Effector memory CD4-positive, alpha-beta T cell (primary cell): ENCODE measurements at places on chromosomes 7 and 10.

DNA sequence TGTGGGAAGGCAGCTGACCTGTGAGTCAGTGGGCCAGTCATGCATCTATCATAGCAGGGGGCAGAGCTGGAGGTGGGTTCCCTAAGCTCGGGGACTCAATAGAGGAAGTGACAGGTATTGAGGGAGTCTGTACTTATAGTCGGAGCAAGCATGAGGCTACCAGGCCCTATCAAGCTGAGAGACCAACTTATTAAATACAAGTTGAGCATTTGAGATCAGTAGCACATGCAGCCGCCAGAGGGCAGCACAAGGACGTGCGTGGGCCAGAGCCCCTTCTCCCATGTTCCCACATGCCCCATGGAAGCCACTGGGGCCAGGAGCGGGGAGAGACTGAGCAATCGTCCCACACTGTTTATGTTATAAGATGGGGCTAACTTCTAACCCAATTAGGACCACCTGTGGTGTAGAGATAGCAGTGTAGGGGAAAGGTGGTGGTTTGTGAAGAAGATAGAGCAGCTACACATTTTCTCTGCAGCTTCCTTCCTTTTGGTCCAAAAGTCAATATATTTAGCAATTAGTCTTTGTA is 13.0 kb upstream of the STK31 start:
- peak; percentile 38 for DNase-seq

- DNase-seq = peak; percentile 11
Measured at GRCh38 chr10:3972460-3973301, 187.7 kb upstream of the KLF6 start.

DNA sequence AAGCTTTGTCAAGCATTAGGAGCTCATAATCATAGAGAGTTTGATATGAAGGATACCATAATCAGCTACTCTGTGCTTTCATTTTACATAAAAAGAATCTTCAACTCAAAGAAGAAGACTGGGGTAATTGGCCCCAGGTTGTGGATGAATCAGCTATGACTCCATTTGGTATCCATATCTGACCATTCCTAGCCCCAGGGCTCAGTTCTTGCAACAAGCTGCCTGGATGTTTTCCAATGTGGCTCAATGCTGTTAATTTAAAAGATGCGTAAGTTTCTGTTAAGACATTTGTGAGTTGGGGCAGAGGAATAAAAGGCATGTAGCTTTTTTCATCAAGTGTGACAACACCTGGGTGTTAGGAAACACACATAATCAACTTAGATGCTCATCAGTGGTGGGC is 951.1 kb downstream of the NRG3 start:
- no peak for DNase-seq

- DNase-seq = no peak
Measured at GRCh38 chr7:105130048-105130447, 116.0 kb downstream of the KMT2E start.

DNA sequence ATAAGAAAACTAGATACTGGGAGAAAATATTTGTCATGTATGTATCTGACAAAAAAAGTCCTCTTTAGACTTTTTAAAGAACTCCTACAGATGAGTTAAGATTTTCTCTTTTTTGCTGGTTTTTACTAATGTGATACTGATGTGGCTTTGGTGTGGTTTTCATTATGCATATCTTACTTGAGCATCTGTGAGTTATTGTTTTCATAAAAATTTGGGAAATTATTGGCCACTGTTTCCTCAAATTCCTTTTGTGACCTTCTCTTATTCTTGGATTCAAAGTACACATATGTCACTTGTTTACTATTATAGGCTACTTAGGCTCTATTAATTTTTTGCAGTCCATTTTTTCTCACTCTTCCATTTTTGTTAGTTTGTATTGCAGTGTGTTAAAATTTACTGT is 89.0 kb downstream of the PPP1R9A start:
- no peak for DNase-seq

DNA sequence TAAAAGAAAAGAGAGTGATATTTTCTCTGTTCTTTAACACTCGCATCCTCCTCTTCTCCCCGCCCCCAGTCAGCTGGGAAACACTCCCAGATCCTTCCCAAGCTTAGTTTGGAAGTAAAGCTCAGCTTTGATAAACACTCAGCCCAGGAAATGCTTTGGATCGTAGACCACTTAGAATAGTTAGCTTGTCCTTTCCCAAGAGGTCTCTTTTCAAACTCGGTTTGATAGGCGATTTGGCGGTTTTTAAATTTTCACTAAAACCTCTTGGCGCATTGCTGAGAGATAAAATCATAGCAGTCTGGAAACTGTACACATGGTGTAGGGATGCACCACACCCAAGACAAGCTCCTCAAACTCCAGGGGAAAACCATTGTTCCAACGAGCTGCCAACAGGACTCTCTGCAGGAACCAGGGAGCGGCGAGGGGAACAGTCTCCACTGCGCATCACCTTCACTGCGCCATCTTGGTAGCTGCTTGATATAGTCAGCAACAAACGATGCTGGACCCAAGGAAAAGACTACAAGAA is 22.3 kb downstream of the SMURF1 start:
- DNase-seq = no peak

DNA sequence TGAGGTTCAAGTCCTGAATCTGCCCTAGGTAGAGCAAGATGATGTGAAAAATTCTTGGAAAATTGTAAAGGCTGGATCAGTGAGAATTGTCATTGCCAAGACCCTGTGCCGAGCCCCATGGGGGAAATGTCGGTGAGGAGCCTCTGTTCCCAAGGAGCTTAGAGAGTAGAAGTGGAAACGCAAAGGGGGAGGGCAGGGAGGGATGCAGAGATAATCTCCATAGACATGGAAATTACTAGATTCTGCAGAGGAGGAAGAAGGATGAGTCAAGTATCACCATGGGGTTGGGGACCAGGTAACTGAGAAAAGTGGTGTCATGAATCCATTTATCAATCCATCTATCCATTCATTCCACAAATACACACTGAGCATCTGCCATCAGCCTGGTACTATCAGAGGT is 26.0 kb downstream of the DUSP5 start:
- DNase-seq = no peak

DNA sequence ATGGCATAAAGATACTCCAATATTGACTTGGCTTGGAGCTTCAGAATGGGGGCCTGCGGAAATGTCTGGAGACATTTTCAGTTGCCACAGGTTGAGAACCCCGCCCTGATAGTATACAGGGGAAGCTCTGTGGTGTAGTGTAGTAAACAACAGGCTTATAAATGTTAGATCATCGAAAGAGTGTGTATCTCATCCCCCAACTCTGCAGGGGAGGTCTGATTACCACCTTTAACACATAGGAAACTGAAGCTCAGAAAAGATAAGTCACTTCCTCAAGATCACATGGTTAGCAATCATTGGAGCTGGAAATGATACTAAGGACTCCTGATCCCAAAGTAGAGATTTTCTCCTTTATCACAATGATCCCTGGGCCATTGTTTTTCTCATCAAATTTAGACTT is 144.5 kb upstream of the BMPER start:
- no peak for DNase-seq

DNA sequence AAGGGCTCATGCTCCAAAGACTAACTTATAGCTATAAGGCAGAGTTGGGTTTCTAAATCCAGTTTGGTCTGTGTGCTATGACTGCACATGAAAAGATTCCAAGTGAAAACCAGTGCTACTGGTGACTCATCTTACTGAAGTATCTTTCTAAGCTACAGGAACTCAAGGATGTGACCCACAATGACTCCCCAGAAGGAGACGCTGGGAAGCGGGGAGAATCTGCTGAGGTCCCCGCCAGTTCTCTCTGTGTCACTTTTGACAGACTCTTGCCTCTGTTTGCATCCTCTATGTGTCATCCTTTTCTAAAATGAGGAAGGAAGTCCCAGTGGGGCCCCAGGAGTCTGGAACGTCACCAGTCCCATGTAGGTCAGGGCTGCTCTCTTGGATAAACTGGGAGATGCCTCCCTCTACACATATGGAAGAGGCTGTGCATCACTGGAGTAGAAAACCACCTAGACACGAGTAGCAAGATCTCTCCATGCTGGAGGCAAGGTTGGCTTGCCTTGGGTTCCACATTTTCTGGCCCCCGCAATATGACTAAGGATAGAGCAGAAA is 28.8 kb upstream of the GPR26 start:
- DNase-seq = no peak

DNA sequence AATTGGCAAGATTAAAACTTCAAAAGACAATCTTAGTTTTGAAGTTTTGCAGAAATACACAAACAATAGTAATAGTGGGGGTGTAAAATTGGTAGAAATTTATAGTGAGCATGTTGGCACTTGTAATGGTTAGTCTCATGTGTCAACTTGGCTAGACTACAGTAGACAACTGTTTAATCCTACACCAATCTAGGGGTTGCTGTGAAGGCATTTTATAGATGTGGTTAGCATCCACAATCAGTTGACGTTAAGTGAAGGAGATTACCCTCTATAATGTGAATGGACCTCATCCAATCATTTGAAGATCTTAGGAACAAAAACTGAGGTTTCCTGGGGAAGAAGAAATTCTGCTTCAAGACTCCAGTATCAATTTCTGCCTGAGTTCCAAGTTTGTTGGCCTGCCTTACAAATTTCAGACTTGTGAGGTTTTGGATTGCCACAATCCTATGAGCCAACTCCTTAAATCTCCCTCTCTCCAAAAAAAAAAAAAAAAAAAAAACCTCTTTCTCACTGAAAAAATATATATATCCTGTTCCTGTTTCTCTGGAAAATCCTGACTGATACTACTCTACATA is 531.6 kb upstream of the IGFBP3 start:
- DNase-seq = no peak

DNA sequence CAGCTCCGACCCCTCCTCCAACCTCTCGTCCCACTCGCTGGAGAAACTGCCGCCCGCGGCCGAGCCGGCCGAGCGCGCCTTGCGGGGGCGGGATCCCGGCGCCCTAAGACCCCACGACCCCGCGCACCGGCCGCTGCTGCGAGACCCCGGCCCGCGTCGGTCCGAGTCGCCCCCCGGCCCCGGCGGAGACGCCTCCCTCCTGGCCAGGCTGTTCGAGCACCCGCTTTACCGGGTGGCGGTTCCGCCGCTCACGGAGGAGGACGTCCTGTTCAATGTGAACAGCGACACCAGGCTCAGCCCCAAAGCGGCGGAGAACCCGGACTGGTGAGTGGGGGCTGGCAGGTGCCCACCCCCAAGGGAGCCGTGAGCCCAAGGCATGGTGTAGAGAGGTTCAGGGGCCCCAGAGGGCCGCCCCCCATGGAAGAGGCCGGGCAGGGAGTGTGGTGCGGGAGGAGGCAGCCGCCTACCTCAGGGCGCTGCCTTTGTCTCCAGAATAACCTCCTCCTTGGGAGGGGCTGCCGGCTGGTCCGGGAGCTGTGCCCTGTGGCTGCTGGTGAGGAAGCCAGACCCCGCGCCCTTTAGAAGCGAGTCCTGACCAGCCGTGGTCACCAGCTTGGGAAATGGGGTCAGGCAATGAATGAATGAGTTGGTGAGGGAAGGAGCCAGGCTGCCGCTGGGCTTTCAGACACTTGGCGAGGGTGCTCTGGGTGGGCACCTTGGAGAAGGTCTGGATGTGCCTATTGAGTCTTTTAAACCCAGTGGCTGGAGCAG is 1.3 kb downstream of the FAM20C start:
- DNase-seq = no peak
